Stimulated activated CD8-positive, alpha-beta memory T cell treated with anti-CD3 and anti-CD28 coated beads, Interleukin-2, amount 100 ng/mL, for 48 hours (primary cell): ENCODE measurements at places on chromosomes 1 and 21.

GRCh38 chr1:165787741-165788140 lies 19.1 kb upstream of the TMCO1 start:
- no peak for DNase-seq

- no peak for DNase-seq
Observed at GRCh38 chr1:185350027-185350442, 33.0 kb upstream of the IVNS1ABP start.

DNA sequence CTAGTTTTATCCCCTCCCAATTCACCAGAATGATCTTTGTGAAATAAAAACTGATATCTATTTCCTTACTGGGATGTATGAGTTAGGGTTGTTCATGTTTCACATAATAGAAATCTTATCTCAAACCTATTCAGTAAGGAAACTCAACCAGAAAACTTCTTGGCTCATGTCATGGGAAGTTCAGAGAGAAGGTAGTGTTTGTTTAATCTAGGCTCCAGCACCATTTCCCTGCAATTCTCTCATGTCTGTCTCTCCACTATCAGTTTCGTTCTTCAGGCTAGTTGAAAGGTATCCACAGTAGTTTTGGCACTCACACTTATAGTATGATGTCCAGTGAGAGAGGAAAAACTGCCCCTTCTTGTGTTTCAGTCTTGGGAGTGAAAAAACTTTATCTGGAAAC lies 34.6 kb upstream of the UHMK1 start:
- no peak for DNase-seq

DNA sequence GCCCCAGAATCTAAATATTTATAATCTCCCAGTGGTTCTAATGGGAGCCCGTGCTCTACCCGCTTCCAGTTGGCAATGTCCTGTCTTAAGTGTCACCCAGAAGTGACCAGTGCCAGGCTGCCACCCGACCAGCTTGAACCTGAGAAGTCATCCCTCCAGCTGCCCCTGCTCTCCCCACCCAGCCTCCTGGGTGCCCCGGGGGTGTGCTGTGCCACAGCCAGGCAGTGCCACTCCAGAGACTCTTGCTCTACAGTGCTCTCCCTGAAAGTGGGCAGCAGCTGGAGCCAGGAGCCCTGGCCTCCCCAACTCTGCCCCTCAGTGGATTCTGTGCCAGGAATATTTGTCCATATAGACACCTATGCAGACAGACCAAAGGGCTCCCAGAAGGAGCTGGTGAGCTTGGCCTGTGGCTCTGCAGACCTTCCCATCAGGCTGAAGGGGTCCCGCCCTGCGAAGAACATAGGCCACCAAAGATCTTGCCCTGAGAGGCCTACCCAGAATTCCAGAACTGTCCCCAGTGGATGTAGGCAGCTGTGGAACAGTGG lies 9.0 kb upstream of the EPS8L3 start:
- no peak for DNase-seq

- DNase-seq: no peak
Observed at GRCh38 chr1:157279802-157280140, 141.6 kb upstream of the ETV3 start.

GRCh38 chr1:198141668-198142351 lies 15.0 kb upstream of the NEK7 start:
- DNase-seq: no peak

GRCh38 chr1:156691665-156692440 lies 13.5 kb downstream of the CRABP2 start:
- no peak for DNase-seq

DNA sequence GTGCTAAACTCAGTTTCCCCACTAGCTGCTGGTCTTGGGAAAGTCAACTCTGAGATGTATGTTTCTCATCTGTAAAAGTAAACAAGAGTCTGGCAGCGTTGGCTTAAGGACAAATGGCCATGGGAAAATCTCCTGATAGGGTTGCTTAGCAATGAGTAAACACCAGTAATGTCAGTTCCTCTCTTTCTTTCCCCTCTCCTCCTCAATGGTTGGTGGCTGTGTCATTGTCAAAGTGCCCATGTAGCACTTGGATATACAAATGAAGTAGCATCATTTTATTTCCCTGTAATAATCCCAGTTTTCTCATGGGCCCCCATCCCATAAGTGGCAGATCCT lies 2.2 kb upstream of the FYB2 start:
- DNase-seq: no peak

DNA sequence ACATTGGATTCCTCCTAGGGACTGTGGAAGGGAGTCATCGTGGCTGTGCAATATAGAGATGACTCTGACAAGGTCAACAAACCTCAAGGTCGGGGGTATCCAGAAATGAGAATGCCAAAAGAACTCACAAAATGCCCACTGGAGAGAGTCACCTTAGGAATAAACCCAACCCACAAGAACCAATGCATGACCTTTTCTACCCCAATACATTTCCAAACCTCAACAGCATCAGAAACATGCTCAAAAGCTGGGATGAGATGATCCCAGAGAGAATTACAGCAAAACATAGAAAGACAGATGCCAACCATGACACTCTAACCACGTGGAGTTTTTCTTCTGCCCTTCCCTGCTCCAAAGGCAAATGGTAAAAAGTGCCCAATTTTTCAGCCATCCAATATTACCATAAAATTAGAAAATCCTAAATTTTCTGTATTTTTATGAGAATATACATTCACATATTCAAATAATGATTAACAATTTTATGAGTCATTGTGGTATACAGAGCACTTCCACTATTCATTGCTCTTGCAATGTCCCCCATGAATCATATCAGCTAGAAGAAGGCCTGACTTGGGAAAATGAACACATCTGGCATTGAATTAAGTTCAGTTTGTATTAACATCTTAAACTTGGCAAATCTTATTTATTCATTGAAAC lies 88.2 kb upstream of the PALMD start:
- no peak for DNase-seq

- no peak for DNase-seq
Observed at GRCh38 chr1:213666113-213666512, 321.7 kb upstream of the PROX1 start.
